ENCODE measurements at places on chromosomes 2 and 18. TPM values are rescaled to one million over a fixed set of nuclear protein-coding genes. Genes with fewer than 3 reads are reported as not detected.

The CCDC121 gene
- 8.8 TPM for total RNA-seq

GRCh38 chr18:59090966-59091603 lies 48.6 kb upstream of the SEC11C start:
- no peaks in the 10 kb centered on the region for H3K4me1 ChIP-seq
- H3K27ac ChIP-seq = no peak overlapping the region
- no peaks in the 10 kb centered on the region for H3K36me3 ChIP-seq
- H3K27me3 ChIP-seq = no peaks in the 10 kb centered on the region
- DNase-seq = no peak

The CTDSP1 gene
- 189 TPM for total RNA-seq

The RBM45 gene
- 14.9 TPM for total RNA-seq

DNA sequence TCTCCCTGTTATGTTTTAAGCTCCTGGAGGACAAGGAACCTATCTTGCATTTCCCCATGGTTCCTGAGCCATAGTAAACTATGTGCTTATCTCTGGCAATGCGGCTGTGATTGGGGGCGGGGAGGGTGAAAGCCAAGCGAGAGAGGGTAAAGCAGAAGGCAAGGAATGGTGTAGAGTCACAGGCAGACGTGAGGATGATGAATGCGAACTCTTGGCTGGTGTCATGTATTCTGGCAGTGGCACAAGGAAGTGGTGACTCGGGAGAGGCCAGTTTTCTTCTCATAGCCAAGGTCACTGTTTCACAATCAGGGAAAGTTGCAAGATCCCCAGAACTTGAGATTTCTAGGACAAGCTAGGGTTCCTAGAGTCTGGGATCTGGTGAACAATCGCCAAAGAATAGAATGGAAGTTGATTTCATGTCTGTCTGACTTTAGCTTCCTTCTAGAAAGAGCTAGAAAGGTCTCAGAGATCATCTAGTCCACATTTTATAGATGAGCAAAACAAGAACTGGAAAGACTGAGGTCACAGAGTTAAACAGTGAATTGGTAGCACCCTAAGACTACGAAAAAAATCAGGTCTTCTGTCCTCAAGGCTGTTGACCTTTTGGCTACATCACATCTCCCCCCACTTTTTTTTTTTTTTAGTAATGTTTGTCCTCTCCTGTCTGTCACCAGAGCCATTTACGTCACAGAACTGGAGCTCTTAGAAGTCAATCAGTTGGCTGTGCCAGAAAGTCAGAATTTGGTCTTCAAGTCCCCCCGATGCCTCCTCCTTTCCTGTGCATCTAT lies 137.0 kb downstream of the BCL11A start:
- no peak overlapping the region for H3K27ac ChIP-seq
- no peak overlapping the region for H3K4me3 ChIP-seq
- H3K36me3 ChIP-seq = no peaks in the 10 kb centered on the region
- no peaks in the 10 kb centered on the region for H3K4me1 ChIP-seq

GRCh38 chr2:240895656-240896388 lies at the start of gene MAB21L4:
TSS of gene MAB21L4 (minus strand) at chr2:240896156. CDS start at chr2:240895997, 159 bp downstream.
- no peaks in the 10 kb centered on the region for H3K36me3 ChIP-seq
- DNase-seq = no peak
- H3K4me1 ChIP-seq = no peaks in the 10 kb centered on the region
- H3K27ac ChIP-seq = no peak within 1 kb of the TSS

Measured in ovary (tissue), 10 donors.